ENCODE measurements at places on chromosomes 7 and 10.
A peak's percentile ranks its signal among the peaks of the same experiment; 100 is the strongest.

DNA sequence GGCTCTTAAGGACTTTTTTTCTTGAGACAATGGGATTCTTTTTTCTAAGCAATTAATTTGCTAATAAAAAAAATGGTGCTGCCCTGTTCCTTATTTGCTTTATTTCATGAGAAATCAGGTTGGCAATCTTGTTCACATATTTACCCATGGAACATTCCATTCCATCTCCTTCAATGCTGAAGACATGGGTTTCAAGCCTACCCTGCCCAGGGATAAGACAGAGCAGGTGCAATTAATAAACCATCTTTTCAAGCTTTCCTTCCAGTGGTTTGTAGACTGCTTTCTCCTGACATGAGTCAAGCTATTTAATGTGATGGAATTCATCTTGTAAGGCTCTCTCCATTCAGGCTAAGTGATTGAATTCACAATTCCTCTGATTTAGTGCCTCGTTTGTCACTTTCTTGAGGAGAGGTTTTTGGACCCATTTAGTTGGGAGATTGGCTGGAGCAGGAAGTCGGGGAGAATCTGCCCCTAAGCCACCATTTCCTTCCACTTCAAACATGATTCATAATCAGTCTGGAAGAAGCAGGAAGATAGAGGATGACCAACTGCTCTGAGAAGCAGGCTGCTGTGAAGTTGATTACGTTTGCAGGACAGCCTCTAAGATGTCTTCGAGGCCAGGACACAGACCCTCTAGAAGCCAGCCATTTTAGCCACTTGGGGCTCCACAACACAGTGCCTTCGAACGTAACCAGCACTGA is 552.4 kb upstream of the GALNT17 start:
- no peak for DNase-seq

GRCh38 chr7:96532428-96532935 is 177.2 kb downstream of the SEM1 start:
- no peak for DNase-seq

GRCh38 chr7:152435384-152436110 is at the start of gene KMT2C:
Gene KMT2C (minus strand): TSS chr7:152436003. CDS start chr7:152435786, 217 bp downstream.
- peak; percentile 53 for DNase-seq

DNA sequence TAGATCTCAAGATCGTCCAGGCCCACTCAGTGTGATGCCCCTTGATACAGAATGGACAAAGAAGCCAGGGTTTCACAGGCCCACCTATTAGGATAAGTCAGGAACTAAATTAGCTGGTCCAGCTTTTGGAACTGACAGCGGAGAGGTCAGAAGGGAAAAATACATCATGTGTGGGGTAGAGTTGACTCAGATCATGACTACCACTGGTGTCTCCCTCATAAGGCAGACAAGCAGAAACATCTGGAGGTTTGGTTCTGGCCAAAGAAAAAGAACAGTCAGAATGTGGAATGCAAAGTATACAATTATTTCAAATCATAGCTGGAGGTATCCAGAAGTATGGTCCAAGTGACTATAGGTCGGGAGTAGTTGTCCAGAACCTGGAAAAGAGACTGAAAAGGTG is 621.1 kb upstream of the CELF2 start:
- no peak for DNase-seq

GRCh38 chr10:130141878-130142277 is 5.7 kb downstream of the GLRX3 start:
- DNase-seq: no peak

GRCh38 chr7:156178214-156178613 is 366.0 kb upstream of the SHH start:
- DNase-seq: no peak

- DNase-seq: no peak
Measured at GRCh38 chr10:13066527-13066926, 33.4 kb upstream of the OPTN start.

GRCh38 chr10:114956466-114956865 is 18.5 kb downstream of the TRUB1 start:
- DNase-seq: no peak

GRCh38 chr7:88281749-88282148 is 24.9 kb downstream of the STEAP4 start:
- no peak for DNase-seq

DNA sequence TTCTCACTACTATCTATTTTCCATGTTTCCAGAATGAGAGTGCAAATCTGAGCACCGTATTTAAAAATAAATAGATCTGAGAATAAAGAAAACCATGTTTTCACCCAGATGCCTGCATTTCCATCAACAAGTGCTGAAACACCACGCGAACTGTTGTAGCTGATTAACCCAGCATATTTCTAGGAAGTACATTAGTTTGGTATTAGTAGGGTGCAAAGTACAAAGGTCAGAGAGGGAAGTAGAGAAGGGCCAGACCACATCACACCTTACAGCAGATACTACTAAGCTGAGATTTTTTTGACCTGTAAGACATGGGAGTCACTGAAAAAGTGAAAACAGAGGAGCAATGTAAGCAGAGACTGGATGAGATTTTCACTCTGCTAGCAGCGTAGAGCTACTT is 181.3 kb downstream of the IMMP2L start:
- DNase-seq: no peak

DNA sequence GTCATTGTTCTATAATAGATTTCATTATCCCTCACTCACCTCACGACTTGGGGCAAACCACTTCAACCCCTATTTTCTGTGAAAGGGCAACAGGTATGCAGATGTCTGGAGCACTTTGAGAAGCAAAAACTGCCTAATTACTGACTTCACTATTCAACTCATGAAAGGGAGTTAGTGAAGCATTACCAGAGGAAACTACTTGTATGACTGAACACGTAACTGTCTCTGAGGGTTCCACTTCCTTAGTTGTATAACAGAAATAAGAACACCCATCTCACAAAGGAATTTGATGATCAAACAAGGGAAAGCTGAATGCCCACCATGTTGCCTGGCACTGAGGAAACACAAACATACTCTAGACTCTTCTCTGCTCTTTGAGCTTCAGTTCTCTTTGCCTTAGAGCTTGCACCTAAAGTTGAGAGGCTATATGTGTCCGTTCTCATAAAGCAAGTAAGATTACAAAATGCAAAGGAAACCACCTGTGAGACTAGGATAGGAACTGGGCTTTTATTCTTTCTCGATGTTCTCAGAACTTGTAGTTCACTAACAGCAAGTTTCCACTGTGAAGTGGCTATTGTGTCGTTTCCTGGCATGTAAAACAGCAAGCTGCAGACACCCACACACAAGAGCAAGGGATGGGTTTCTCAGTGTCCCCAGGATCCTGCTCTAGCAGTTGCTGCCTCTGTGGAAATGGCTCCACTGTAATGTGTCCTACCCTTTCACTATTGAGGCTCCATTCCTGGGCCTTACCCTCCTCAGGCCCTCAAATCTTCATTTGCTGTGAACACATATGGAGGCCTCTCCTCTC is 2.6 kb downstream of the TMEM243 start:
- no peak for DNase-seq

DNA sequence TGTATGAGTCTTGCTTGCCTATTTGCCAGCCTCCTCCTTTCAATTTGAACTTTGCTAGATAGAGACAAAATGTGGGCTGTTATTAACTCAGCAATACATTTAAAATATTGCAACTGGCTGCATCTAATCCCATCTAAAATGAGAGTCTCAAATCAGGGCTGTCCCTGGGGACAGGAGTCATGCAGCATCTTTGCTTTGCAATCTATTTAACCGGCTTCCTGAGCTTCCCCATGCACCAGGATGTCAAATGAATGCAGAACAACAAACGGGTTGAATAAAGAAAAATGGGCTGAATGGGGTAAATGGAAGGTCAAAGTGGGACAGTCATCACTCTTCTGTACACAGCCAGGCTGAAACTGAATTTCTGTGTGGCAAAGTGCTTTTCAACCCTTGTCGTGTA is 89.2 kb downstream of the AOAH start:
- DNase-seq: no peak

- no peak for DNase-seq
Measured at GRCh38 chr10:121440461-121440860, 157.8 kb downstream of the FGFR2 start.

GRCh38 chr7:69677054-69677852 is 79.0 kb downstream of the AUTS2 start:
- no peak for DNase-seq

GRCh38 chr7:93973134-93973533 is 31.0 kb downstream of the BET1 start:
- no peak for DNase-seq

- no peak for DNase-seq
Measured at GRCh38 chr10:96910488-96911395, 78.6 kb downstream of the LCOR start.

- DNase-seq: no peak
Measured at GRCh38 chr7:98250789-98251188, 1.2 kb downstream of the TECPR1 start.

DNA sequence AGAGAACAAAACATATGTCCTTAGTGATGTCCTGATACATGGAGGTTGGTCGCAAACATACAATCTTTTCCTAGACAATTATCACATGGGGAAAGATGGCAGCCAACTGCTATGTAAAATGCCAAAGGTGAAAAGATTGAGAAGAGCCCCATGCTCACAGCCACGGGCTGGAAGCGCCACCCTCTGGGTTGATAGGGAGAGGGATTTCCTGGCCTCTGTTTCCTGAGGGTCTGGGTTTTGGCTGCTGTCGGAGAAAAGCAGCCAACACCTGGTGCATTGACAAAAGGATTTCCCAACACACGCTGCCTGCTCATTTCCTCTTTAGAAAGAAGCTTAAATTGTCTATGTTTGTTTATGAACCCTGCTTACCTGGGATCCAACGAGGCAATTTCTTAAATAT is 43.8 kb downstream of the ITIH5 start:
- DNase-seq: no peak

- DNase-seq: no peak
Measured at GRCh38 chr10:114250716-114251115, 11.7 kb downstream of the VWA2 start.

DNA sequence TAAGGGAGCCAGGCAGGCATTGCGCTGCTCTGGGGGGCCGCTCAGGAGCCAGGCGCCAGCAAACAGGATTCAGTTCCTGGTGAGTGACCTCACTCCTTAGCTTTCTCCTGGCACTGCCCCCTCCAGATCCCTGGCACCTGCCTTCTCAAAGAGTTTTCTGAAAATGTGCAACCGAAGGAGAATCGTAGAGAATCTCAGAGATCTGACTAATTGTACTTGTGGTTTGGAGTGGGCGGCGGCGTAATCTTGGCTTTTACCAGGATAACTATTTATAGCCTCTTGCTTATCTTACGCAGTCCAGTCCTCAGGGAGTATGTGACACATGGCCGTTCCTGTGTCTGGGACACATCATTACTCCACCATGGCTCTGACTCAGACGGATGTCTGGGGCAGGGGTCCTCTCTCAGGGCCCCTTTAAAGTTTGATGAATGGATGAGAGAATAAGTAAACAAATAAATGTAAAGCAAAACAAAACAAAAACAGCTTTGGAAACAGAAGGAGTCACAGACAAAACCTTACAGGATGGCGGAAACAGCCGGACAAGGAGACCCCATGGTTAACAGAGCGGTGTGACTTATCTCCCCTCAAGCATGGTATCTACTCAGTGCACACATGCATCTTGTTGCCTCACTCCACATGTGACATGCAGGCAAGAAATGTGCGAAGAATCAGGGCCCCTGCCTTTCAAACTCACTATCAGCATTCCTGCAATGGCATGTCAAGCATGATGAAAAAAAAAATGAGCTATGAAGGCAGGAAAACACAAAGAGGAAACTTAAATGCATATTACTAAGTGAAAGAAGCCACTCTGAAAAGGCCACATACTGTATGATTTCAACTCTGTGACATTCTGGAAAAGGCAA is 99.7 kb downstream of the TNS3 start:
- peak; percentile 92 for DNase-seq

Measured in SJSA1 (cell line).